ENCODE measurements at places on chromosomes 7 and 10. TPM values are rescaled to one million over a fixed set of nuclear protein-coding genes. Genes with fewer than 3 reads are reported as not detected.

The MYL10 gene
- total RNA-seq: not detected

The SFTPA1 gene
- total RNA-seq: not detected

The IL15RA gene
- 31.8 TPM for total RNA-seq

The NEBL gene
- total RNA-seq: 0.46 TPM

The SLIT1 gene
- 0.17 TPM for total RNA-seq

The RNF133 gene
- total RNA-seq: not detected

The PIP4K2A gene
- total RNA-seq: 119 TPM

The RNF32 gene
- total RNA-seq: not detected

The FAM107B gene
- 142 TPM for total RNA-seq

The TNKS2 gene
- 25.6 TPM for total RNA-seq

The SLC26A3 gene
- not detected for total RNA-seq

The NFKB2 gene
- 279 TPM for total RNA-seq

The CTAGE8 gene
- total RNA-seq: 0.78 TPM

The TRIM24 gene
- total RNA-seq: 15.6 TPM

The ABCB4 gene
- total RNA-seq: 0.30 TPM

The CCDC201 gene
- total RNA-seq: not detected

The MMRN2 gene
- not detected for total RNA-seq

The TMEM140 gene
- 2.8 TPM for total RNA-seq

The CDCA7L gene
- total RNA-seq: 96.5 TPM

The PTPN20 gene
- 0.70 TPM for total RNA-seq

The CTAGE4 gene
- 1.2 TPM for total RNA-seq

The PPP1R17 gene
- not detected for total RNA-seq

The CPXM2 gene
- total RNA-seq: not detected

The SERPINE1 gene
- 0.17 TPM for total RNA-seq

The MYPN gene
- total RNA-seq: not detected

The TACC2 gene
- not detected for total RNA-seq
